ENCODE measurements at places on chromosomes 5 and 9.

GRCh38 chr5:21623831-21624230 lies 1229.3 kb downstream of the CDH12 start:
- DNase-seq = no peak

DNA sequence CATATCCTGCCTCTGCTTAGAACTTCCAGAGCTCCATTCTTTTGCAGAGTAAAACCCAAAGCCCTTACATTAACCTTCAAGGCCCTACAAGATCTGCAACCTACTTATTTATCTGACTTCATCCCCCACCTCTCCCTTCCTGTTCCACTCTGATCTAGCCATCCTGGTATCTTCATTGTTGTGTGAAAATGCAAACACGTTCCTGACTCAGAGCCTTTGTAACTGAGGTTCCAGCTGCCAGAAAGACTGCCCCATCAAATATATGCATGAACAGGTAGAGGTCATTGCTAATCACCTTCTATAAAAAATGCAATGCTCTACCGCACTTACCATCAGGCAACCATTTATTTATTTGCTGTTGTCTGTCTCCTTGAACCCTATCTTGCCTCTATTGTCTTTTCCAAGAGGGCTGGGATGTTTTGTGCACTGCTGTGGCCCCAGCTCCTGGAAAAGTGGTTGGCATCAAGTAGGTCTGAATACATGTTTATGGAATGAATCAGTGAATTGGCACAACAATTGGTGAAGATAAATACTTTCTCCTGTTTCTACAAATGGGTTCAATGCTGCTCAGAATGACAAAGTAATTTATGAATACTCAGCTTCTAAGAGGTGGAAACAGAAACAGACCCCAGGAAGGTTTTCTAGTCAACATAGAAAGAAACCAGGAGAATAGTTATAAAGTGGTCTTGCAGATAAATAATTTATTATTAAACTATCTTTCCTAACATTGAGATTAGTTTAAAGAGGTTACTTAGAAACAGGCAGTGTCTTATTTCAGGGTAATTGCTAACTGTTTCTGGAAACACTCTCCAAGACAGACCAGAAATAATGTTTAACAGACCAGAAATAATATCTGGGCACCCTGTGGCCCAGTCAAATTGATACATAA lies 230.6 kb upstream of the CD180 start:
- DNase-seq = no peak

- DNase-seq = no peak
Measured at GRCh38 chr5:170436335-170436734, 47.2 kb upstream of the KCNMB1 start.

- DNase-seq = no peak
Measured at GRCh38 chr5:134555223-134555889, 29.9 kb downstream of the JADE2 start.

DNA sequence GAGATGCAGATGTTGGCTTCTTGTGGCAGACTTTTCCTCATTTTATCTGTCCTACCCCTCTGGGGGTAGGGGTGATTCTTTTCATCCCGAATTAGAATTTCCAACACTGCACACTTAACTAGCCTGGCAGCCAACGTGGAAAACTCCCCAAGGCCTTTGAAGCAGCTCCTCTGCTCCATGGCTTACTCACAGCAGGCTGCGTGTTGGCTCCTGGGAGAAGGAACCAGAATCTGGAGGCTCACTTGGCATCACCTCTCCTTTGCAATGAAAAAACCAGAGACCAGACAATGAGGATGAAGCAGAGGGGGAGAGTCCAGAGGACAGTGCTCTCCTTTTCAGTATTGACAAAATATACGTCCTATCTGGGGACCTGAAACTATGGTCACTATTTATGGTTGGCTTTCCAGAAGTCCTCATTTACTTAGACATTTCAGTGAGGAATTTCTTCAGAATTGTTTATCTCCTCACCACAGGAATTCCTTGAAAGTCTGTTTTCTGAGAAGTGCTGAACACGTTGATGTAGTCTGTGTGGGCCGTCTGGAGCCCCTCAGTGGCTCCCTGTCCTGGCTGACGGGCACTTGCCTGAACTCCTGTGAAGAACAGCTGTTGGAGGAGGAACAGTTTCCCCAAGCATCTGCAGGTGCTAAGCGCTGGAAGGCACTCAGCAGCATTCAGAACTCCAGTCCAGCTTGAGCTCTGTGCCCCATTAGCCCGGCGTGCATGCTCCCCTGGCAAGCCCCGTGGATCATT lies 231.3 kb downstream of the RFK start:
- no peak for DNase-seq

All from NCI-H1092 treated with DMSO at 0.1 percent for 48 hours (cell line).